ENCODE measurements at places on chromosomes 16 and 17. TPM values are rescaled to one million over a fixed set of nuclear protein-coding genes. Genes with fewer than 3 reads are reported as not detected.

The SPNS1 gene
- total RNA-seq = 73.4 TPM

DNA sequence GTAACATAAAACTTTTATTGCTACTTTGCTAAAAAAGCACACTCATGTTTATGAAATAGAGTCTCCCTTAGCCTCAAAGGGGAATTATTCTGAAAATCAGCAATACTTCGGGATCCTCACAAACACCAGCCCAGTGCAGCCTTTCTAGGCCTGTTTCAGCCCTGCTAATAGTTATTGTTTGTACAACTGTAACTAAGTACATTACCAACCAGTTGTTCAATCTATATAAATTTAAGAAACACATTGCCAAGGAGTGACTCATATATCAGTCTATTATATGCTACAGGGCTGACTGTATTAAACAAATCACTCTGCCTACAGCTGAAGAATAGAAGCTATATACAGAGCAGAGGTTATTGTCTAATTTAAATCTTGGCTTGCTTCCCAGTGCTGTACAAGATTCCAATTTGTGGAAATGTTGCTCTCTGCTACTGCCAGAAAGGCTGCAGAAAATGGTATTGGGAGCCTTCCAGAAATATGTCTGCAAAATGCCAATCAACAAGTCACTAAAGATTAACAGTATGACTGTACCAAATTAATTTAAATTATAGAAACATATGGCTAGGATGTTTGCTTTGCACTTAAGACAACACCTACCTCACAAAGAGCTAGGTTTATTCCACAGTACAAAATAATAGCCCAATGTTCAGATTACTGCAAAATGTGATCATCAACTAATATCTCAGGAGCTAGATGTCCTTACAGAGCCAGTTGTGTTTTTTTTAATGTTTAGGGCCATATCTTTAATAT is 49.7 kb downstream of the TOX3 start:
- DNase-seq = no peak

GRCh38 chr17:8354236-8354635 is 14.6 kb downstream of the ODF4 start:
- no peak for DNase-seq

GRCh38 chr17:39082482-39082881 is 69.0 kb downstream of the PLXDC1 start:
- DNase-seq = no peak

All from chondrocyte (in vitro differentiated cells).